ENCODE measurements at places on chromosomes 1 and 21.

GRCh38 chr1:19483261-19483660 is 2.1 kb downstream of the CAPZB start:
- no peak for DNase-seq

DNA sequence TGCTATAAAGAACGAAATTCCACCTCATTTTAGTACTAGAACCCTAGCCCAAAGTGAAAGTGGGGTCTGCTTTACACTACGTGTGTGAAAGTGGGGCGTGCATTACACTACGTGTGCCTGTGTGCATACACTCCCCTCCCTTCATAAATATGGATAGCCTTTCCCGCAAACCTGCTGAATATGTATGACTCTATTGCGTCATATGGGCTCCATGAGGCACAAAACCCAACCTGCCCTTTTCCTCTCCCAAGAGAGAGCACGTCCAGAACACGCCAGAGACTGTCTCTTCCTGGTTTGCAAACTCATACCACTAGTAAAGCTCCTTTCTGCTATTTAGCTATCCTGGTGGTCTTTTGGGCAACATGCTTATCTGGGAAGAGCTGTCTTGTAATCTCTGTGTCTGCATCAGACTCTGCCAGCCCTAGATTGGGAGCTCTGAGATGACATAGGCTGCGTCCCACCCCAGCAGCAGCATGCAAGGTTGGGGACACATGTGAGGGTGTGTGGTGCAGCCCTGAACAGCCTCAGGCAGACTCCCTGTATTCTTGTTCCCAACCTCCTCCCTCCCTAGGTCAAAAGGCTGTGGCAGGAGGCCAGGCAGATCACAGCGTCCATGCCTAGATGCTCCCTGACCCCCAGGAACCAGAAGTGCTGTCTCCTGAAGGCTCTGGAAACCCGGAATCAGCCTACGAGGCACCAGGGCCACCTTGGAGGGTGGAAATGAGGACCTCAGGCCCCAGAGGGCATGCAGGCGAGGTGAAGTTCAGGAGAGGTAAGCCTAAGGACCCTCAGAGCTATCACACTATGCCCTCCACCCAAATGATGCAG is 12.3 kb upstream of the PADI1 start:
- DNase-seq, result no peak

- DNase-seq, result no peak
Observed at GRCh38 chr1:58082596-58082995, 463.9 kb downstream of the OMA1 start.

GRCh38 chr1:27872059-27872801 is at the start of gene THEMIS2:
Gene THEMIS2, plus strand, starts transcription at chr1:27872544. Its CDS starts 28 bp downstream, at chr1:27872572.
- DNase-seq, result peak; percentile 76

- DNase-seq, result peak; percentile 7
Observed at GRCh38 chr1:171985639-171986038, 144.3 kb downstream of the DNM3 start.

GRCh38 chr1:170032531-170033280 is 41.8 kb downstream of the KIFAP3 start:
- no peak for DNase-seq

- DNase-seq, result no peak
Observed at GRCh38 chr1:75996196-75996595, 64.0 kb upstream of the ASB17 start.

GRCh38 chr1:173768206-173768605 is 53.4 kb downstream of the KLHL20 start:
- no peak for DNase-seq

GRCh38 chr1:112674986-112675727 is 698 bp downstream of the MOV10 start:
- DNase-seq, result peak; percentile 60

DNA sequence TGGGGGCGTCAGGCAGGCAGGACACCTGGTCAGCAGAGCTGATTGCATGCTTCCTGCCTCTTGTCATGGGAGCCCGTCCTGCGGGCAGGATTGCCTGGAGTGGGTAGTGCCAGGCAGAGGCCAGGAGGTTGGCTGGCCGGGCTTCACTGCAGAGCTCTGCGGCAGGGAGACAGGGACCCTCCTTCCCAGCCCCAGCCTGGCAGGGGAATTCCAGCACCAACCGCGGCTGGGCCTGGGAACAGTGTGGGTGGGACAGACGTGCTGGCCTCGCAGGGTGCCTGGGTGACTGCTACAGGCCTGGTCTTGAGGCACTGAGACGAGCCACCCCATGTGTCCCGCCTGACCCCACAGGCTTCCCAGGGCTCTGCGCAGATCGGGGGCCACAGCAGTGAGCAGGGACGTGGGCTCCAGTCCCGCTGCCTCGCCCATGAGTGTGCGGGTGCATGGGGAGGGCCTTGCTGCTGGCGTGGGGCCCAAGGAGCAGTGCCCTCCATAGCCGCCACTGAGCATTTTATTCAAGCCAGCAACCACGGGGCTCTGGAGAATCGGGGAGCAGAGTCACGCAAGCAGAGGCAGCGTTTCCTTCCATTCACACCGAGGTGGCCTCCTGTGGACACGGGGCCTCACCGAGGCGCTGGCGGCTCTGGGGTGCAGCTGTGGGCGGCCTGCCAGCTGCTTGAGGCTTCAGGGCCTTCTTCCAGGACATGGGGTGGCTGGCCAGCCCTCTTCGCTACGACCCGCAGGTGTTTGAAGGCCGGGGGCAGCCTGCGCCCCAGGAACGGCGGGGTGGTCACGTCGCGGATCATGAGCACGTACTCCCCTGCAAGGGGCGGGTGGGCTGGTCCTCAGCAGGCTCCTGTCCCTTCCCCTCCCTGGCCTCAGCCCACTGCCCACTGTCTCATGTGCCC is 70.3 kb downstream of the MORN1 start:
- no peak for DNase-seq

DNA sequence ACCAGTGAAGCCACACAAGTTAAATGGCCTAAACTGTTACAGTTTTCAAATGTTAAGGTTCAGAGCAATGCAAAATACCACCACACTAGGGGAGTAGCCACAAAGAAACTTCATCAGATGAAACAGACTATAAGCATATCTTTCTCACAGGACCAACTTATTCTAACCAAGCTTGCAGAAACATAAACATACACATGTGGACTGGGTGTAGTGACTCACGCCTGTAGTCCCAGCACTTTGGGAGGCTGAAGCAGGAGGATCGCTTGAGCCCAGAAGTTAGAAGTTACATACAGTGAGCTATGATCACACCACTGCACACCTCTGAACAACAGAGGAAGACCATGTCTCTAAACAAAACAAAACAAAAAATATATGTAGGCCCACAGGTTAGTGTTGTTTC is 17.3 kb downstream of the WDR47 start:
- no peak for DNase-seq

- no peak for DNase-seq
Observed at GRCh38 chr21:32951041-32951440, 74.7 kb upstream of the OLIG2 start.

DNA sequence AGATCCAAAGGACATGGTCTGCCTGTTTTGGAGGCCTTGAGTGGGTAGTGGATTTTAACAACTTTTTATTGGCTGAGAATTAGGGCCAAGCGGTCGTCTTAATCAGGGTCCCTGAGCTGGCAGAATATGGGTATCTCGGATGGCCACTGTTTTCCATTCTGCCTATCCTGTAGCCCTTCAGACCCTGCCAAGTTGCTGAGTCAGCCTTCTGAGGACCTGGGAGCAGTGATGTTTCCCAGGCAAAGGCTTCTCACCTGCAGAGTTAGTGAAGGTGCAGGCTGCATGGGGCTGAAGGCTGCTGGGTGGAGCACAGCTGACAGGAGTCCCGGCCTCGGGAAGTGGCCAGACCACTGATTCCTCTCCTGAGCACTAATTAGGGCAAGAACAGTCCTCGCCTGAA is 11.4 kb downstream of the RASSF5 start:
- no peak for DNase-seq

GRCh38 chr1:55081188-55081904 is 42.0 kb downstream of the PCSK9 start:
- no peak for DNase-seq

DNA sequence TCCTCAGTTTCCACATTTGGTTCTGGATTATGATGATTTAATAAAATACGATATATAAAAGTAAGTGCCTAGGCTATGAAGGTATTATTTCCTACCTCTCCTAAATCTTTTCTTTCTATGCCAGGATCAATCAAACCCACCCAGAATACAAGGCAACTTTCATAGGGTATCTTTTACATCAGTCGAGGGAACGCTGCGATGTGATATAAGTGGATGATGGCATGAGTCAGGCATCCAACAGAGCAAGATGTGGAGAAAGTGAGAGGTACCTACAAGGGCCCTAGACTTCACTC is 781 bp downstream of the TTLL7 start:
- no peak for DNase-seq

DNA sequence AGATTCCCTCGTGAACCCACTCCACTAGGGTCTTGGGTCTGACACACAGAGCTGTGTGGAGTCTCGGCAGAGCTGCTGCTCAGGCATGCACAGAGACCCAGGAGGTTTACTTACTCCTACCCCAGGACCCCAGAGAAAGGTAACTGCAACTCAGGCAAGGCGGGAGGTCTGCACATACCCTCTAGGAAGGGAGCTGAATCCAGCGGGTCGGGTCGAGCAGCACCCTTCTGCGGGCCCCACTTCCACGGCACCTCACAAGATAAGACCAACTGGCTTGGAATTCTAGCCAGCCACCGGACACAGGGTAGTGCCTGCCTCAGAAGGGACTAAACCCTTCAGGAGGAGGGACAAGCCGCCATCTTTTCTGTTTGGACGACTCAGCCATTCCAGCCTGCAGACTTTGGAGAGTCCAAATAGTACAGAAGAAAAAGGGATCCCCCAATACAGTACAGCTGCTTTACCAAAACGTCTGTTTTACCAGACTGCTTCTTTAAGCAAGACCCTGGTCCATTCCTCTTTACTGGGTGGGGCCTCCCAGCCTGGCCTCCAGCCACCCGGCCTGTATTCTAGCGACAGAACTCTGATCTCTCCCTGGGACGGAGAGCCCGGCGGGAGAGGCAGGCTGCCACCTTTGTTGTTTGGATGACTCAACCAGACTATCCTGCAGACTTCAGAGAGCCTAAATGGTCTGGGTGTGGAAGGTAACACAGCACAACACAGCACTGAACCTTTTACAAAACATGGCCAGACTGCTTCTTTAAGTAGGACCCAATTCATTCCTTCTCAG is 554.6 kb upstream of the BEND5 start:
- DNase-seq, result no peak

DNA sequence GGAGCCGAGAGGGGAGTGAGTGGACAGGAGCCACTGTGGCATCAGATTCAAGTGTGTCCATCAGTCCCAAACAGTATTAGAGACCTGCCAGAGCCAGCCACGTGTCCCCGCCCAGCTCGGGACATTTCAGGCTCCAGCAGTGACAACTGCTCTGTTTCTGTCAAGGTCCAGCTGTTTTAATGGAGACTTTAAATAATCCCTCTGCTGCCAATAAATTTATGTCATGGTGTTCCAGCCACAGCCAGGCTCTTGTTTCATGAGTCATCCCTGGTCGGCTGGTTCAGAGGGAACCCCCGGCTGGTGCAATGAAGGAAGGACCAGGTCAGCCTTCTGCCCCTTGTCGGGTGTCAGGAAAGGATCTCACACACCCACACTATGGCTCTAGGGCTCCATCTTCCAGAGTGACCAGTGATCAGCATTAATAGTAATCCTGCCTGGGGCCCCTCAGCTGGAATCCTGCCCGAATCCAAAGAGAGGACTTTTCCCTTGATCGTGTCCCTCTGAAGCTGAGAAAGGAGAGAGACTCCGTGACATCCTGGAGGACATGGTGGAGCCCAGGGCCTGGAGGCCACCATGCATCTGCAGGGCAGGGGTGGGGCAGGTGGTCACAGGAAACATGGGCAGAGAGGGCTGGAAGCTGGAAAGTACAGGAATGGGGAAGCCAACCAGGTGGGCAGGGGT is 197.3 kb downstream of the MATN1 start:
- peak; percentile 78 for DNase-seq

DNA sequence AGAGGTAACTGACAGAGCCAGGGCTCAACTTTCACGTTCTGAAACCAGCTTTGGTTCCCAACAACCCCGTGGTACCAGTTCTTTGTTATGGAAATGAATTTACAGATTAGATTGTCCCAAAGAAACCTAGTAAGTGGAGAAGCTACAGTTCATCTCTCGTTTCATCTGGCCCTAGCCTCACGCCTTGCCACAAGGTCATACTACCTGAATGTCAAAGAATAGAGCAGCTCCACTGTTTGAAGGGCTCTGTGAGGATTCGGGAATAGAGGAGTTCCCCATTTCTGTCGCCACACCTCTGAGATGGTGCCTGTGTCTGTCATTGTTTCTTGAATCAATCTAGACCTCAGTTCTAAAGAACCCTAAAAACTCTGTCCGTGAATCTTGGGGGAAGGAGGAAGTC is 15.0 kb upstream of the CDC42 start:
- DNase-seq, result no peak

- DNase-seq, result no peak
Observed at GRCh38 chr1:115329965-115330364, 8.1 kb downstream of the NGF start.

- no peak for DNase-seq
Observed at GRCh38 chr1:22971161-22971560, 1.5 kb downstream of the LACTBL1 start.

- DNase-seq, result no peak
Observed at GRCh38 chr1:116166011-116166571, 54.9 kb downstream of the MAB21L3 start.

- no peak for DNase-seq
Observed at GRCh38 chr1:229379846-229380245, 37.0 kb upstream of the CCSAP start.

DNA sequence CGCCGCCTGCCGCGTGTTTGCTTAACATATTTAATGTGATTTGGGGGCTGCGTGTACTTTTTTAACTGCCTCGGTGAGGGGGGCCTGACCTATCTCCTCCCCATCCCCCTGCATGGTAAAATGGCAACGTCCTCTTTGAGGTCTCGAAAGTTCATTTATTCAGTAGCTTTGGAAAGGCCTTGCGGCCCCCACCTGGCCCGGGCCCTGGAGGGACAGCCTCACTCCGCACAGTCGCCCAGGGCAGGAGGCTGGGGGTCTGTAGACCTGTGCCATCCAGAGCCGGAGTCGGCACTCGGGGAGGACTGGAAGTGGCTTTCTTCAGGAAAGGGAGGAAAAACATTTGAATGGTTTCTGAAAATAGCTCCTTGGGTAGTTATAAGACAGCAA is 38.0 kb upstream of the ACTRT2 start:
- DNase-seq, result no peak

DNA sequence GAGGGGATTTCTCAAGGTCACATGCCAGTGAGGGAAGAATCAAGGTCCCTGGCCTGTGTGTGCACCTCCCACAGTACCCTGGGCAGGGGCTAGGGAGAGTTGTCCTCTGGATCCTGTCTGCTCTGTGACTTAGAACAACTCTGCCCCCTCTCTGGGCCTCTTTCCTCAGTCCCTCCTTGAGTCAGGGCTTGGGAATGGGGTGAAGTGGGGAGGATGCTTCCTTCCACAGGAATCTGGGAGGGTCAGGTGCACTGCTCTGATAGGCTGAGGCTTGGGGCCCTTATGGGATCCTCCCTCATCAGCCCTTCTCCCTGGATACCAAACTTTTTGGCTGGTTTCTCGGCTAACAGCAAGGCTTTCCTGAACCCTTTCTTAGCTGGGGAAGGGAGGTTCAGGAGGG is 2.5 kb downstream of the TRNP1 start:
- DNase-seq, result no peak

DNA sequence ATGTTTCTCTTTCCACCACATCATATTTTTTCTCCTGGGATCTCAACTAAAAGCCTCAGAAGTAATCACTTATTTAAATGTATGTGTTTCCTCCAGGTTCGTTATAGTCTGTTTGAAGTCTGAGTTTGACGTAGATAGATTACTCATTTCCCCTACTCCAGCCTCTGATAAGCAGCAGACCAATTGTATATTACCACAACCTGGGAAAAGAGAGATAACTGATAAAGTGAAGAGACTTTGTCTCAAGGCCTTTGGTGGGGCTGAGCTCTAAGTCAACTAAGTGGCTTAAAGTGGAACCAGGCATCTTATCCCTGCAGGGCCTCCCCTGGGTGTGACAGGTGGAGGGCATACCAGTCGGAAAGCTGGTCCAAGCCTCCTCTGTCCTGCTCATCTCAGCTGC is 34.9 kb upstream of the CACNA1E start:
- no peak for DNase-seq

All from suppressor macrophage treated with lipopolysaccharide for 1 hour (primary cell).